Effector memory CD8-positive, alpha-beta T cell (primary cell): ENCODE measurements at places on chromosomes 5 and 9.
A peak's percentile ranks its signal among the peaks of the same experiment; 100 is the strongest.

GRCh38 chr9:5587024-5587423 is 41.9 kb upstream of the RIC1 start:
- DNase-seq: no peak

- no peak for DNase-seq
These were observed 305.1 kb upstream of the SGCD start for GRCh38 chr5:156021866-156022265.

DNA sequence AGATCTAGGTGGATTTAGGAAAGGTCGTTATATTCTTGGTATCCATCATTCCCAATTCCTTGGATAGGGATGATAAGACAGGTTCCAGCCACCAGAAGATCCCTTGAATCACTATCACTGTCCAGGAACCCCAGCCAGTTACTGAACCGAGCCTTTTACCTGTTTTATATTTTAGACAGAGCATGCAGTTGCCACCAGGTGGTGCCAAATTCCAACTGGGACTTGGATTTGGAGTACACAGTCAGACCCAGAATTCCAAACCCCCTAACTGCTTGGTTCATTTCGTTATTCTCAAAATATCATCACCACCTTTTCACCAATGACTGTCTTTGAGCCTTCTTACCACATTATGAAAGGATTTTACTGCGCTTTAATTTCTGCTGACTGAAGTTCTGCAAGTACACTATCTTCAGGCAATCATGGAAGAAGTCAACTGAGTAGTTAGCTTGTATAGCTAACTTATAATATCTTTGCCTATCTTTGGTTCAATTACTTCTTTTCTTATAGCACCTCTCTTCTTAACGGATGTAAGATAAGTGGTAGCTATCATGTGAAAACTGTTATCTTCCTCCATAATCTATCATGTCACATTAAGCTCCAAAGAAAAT is 191.8 kb downstream of the PRR16 start:
- no peak for DNase-seq

GRCh38 chr5:168153263-168153875 is 138.1 kb upstream of the WWC1 start:
- DNase-seq: no peak

- peak; percentile 68 for DNase-seq
These were observed 1.8 kb upstream of the TRIM41 start for GRCh38 chr5:181221105-181221791.

DNA sequence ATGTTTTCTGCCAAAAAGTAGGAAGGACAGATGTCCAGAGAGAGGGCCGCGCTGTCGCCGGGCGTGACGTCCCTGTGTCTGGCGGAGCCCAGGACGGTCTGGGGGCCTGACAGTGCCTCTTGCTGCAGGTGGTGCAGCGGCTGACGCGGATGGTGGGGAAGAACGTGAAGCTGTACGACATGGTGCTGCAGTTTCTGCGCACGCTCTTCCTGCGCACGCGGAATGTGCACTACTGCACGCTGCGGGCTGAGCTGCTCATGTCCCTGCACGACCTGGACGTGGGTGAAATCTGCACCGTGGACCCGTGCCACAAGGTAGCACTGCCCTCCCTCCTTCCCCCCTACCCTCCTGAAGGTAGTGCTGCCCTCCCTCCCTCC is 7.8 kb downstream of the NELFB start:
- DNase-seq: no peak

DNA sequence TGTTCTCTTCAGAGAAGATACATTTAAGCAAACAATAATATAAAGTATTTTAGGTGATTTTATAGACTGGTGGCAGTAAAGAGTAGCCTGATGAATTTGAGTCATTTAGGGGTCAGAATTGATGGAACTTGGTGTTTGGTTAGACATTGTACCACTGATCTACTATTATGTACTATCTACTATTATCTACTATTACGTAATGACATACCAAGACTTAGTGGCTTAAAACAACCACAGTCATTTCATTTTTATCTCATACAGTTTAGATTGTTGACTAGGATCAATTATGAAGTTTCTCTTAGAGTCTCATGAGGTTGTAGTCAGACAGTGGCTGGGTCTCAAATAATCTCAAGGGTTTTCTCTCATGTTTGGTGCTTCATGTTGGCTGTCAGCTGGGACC is 54.0 kb downstream of the PPIP5K2 start:
- DNase-seq: no peak

- no peak for DNase-seq
These were observed 464.1 kb downstream of the DMRT2 start for GRCh38 chr9:1514250-1514649.

DNA sequence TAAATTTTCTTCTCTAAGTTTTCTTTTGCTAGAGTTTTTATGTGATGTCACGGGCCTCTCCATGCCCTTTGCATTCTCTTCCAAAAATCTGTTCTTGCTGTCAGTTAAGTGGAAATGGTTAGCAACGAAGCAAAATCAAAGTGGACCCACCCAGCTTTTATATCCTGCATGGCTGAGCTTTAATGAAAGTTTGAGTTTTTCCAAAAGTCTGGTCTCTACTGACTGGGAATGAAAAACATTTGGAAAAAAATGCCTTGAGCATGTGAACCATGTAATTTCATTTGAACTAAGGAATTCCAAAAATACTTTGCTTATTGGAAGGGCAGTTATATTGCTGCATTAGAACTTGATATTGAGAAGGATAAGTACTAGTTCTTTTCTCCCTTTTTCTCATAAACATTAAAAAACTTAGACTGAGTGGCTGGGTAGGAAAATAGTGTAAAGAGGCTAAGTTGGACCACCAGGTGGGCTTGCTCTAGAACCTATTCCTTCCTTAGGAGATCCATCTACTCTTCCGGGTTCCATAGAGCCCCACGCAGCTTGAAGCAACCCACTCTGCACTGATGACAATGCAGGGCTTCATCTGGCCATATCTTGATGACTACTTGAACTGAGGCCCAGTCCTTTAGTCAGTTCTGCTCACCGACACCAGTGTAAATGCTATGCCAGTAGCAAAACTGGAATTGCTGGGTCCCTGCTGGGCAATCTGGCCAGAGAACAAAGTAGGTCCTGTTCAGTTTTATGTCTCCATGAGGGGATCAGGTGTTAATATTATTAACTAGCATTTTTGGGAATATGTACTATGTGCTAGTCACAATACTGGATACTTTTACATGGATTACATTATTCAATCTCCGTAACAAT is 17.4 kb upstream of the RIC1 start:
- DNase-seq: no peak

DNA sequence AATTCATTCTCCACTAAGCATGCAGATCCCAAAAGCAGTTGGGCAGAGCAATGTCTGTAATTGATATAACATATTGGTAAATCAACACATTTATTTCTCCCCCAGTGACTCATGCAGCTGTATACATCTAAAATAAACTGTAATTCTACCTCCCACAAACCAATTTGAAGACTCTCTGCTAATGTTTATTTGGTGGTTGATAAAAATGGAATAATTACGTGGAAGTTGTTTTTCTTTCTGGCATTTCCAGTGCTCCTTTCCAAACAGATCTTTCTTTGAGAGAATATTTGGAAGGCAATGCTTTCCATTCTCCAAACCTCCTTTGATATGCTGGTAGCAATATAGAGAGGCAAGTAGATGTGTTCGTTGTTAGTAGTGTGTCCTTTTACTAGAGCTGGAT is 194.7 kb downstream of the CHSY3 start:
- no peak for DNase-seq

DNA sequence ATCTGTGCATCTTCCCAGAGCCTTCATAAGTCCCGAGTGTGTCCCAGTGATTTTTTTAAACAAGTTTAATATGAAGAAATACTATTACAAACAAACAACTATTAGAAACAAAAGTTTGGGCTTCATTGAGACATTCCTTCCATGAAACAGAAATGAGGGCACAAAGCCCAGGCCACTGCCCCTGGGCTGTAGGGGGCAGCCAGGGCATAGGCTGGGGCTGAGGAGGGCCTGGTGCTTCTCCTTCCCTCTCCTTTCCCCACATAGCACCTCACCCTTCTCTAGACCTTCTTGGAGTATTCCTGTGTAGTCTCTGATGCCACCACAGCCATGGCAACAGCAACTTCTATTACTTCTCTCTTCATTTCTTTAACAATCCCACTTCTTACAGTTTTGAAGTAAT is 348.2 kb downstream of the IRX2 start:
- DNase-seq: no peak

DNA sequence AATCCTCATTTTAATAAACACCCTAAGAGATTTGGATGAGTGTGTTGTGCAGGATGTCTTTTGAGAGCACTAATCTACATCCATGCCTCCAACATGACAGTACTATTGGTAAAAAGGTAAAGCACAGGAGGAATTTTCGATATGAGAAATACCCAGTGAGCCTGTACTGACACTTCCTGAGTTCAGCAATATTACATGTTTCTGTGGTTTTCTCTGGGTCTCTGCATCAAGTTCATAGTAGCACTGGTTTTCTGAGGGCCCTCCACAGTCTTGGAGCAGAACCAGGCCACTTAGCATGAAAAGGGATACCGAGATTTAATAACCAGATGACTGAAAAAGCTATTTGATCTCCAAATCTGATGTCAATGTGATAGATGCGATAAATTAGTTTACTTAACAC is 524.1 kb downstream of the TMEM38B start:
- DNase-seq: no peak
